Aortic smooth muscle cell (primary cell): ENCODE measurements at places on chromosomes 11 and 22. TPM values are rescaled to one million over a fixed set of nuclear protein-coding genes. Genes with fewer than 3 reads are reported as not detected.

TSPAN4 gene
- total RNA-seq: 185 and 221 TPM in 2 replicates

CSF2RB gene
- total RNA-seq: 0.81 and 1.5 TPM in 2 replicates

SERPING1 gene
- total RNA-seq: 6.3 and 9.5 TPM in 2 replicates

SNX32 gene
- total RNA-seq: 0.37 and 0.40 TPM in 2 replicates

PRRG4 gene
- total RNA-seq: 0.06 and 0.13 TPM in 2 replicates

SEPTIN3 gene
- total RNA-seq: not detected in 2 replicates
